ENCODE measurements at places on chromosomes 13 and 19. TPM values are rescaled to one million over a fixed set of nuclear protein-coding genes. Genes with fewer than 3 reads are reported as not detected.

GRCh38 chr19:5364674-5365073 is 24.1 kb upstream of the PTPRS start:
- no peak for DNase-seq

DNA sequence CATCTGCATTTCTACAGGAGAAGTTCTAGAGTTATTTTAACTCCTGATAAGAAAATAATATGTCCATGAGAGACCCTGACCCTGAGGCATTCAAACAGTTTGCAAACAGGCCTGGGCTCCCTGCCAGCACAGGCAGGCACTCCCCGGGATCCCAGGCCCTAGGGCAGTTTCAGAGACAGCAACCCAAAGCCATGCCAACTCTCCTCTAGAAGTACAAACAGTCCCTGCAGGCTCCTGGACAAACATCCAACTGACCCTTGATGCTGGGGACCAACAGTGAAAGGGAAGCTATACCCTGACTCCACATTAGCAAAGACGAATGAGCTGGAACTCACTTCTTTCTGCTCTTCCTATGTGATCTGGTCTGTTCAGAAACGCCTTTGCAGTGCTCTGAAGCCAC is 44.8 kb downstream of the CCDC70 start:
- no peak for DNase-seq

GRCh38 chr19:406971-407510 is 1.9 kb downstream of the C2CD4C start:
- DNase-seq = no peak

- peak; percentile 56 for DNase-seq
These were observed 8.1 kb upstream of the CARM1 start for GRCh38 chr19:10863107-10863717.

KLF1 gene
- 0.64 TPM for polyA plus RNA-seq

- no peak for DNase-seq
These were observed 5.9 kb upstream of the ARGLU1 start for GRCh38 chr13:106573868-106574267.

LAIR1 gene
- 5.7 TPM for polyA plus RNA-seq

DNA sequence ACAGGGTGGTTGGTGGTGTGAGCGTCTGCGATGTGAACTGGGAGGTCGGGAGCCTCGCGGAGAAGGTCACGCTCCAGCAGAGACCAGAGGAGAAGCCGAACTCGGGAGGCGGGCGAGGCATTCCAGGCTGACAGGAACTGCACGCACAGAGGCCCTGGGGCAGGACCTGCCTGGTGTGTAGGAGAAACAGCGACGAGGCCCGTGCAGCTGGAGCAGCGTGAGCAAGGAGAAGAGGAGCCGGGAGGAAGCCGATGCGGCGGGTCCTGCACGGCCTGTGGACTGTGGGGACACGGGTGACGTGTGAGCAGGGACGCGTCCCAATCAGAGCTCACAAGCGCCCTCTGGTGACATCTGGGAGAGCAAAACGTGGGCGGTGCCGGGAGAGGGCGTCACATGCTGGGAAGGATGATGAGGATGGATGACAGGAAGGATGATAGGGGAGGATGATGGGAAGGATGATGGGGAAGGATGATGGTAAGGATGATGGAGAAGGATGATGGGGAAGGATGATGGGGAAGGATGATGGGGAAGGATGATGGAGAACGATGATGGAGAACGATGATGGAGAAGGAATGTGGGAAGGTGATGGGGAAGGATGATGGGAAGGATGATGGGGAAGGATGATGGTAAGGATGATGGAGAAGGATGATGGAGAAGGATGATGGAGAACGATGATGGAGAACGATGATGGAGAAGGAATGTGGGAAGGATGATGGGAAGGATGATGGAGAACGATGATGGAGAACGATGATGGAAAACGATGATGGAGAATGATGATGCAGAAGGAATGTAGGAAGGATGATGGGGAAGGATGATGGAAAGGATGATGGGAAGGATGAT is 16.1 kb upstream of the MADCAM1 start:
- peak; percentile 42 for DNase-seq

DNA sequence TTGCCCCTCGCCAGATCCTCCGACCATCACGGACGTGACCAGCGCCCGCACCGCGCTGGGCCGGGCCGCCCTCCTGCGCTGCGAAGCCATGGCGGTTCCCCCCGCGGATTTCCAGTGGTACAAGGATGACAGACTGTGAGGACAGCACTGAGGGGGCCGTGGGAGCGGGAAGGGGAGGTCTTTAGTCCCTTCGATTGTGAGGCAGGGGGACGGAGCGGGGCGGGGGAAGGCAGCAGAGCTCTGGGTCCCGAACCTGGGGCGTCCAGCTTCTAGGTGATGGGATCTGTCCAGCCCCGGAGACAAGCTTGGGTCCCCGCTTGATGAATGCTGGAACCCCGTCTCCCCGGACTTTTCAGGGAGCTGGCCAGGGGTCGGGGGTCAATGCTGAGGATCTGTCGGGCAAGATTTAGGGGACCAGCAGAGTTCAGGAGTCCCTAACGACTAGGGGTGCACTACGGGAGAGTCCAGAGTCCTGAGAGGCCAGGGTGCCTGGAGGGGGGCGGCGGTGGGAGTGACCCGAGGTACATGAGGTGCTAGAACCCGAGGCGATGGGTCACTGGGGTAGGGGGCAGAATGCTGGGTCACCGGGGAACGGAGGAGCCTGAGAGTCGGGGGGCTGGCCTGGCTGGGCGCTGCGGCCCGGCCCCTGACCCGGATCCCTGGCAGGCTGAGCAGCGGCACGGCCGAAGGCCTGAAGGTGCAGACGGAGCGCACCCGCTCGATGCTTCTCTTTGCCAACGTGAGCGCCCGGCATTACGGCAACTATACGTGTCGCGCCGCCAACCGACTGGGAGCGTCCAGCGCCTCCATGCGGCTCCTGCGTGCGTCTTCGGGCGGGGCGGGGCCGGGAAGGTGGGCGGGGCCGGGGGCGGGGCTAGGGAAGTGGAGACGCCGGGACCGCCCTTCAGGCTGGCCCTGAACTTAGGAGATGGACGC is 14.6 kb downstream of the VSIG10L start:
- no peak for DNase-seq

ZNF724 gene
- 5.2 TPM for polyA plus RNA-seq

- DNase-seq = no peak
These were observed 318.8 kb downstream of the SHISA2 start for GRCh38 chr13:25733001-25733491.

DNA sequence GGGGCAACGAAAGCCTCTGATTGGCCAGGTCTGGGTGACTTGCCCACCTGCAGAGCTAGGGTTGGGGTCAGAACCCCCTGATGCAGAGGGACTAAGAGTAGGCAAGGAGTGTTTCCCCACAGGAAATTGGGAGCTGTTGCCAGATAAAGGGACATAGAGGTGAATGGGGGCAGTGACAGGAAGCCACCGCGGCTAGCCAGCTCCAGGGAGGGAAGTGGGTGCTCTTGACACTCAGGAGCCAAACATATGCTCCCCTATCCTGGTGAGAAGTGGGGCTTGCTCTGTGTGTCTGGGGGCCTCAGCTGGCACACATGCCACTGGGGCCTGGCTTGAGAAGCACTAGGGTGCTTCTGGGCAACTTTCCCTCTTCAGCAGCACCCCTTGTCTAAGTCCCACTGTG is 26.0 kb downstream of the WDR88 start:
- no peak for DNase-seq

Data from right lung (tissue), 10 donors.